Stimulated activated CD4-positive, alpha-beta T cell treated with anti-CD3 and anti-CD28 coated beads, Interleukin-15, amount 100 ng/mL, for 48 hours (primary cell): ENCODE measurements at places on chromosomes 4 and X.

- no peak for DNase-seq
Observed at GRCh38 chr4:94814237-94814636, 56.5 kb downstream of the BMPR1B start.

DNA sequence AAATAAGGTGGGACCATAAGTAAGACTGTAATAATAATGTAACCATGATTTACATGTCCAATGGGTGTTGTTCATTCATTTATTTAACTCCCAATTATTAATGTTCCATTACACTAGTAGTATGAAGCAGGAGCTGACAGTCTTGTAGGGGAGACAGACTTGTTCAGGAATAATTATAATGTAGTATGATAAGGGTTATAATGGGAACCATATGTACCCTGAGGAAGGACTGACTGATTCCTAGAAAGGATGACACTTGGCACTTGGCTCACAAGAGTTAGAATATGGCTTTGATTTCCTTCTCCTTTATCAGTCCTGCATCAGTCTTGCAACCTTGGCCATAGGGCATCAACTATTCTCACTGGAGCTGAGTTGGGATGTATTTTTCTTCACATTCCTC, 24.2 kb downstream of the PCDH7 start:
- no peak for DNase-seq

DNA sequence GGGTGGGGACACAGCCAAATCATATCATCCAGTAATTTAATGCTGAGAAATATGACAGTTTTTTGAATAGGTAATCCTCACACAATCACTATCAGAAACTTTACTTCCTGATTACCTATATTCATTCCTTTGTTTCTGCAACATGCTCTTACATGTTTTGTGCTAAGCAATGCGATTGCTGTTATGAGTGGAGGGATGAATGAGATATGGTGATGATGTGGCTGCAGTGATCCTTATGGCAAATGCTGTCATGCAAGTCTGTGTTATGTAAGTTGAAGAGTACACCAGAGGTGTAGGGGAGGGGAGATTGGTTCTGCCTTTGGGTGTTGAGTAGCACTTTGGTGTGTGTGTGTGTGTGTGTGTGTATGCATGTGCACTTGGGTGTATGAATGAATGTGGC, 14.6 kb downstream of the HERC3 start:
- no peak for DNase-seq

GRCh38 chr4:78627046-78627965, 75.7 kb downstream of the ANXA3 start:
- DNase-seq, result no peak

DNA sequence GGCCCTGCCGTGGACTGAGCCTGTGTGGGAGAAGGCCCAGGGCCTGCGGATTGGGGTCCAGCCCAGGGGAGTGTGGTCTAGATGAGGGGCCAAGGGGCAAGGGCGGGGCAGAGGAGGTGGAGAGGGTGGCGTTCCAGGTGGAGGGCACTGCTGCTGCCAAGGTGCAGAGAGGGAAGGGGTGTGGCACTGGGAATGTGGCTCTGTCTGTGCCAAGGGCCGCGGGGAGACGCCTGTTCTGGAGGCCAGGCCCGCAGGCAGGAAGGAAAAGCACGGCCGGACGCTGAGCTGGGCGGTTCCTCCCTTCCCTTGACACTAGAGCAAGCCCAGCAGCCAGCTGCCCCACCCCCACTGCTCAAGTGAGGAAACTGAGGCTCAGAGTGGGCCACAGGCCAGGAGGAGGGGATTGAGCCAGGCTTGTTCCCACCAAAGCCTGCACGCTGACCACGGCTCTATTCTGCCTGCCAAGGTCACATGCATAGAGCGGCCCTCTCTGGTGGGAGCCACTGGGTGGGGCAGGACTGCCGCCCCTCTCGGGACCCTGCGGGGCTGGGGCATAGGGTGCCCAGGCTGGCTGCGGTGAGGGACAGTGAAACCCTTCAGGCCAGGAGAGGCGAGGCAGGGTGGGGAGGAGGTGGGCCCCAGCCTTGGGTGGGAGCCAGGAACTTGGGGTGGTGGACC, 13.0 kb downstream of the SH3BP2 start:
- no peak for DNase-seq

GRCh38 chr4:186018261-186018660, 50.7 kb upstream of the TLR3 start:
- no peak for DNase-seq

DNA sequence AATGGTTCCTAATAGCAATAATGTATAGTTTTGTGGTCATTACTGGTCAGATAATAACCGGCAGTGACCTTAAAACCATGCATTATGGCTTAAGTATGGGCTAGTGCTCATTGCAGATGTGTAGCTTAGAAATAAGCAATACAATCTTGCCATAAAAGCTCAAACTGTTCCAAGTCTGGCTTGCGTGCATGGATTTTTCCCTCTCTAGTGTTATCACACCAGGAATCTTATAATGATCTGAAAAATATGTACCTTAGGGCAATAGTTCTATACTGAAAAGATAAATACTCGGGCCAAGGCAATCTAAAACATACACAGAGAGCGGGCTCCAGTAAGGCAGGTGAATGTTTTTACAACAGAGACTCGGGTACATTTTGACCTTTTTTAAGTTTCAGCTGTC, 157.8 kb downstream of the DHX15 start:
- no peak for DNase-seq

DNA sequence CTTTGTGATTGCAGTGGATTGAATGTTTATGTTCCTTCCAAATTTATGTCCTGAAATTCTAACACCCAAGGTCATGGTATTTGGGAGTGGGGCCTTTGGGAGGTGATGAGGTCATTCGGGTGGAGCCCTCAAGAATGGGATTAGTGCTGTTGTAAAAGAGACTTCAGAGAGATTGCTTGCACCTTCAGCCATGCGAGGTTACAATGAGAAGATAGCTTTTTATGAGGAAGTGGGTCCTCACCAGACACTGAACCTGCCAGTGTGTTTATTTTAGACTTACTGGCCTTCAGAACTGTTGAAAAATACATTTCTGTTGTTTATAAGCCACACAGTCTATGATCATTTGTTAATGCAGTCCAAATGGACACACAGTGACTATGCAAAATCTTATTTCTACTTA, 161.0 kb upstream of the GPRIN3 start:
- DNase-seq, result no peak

DNA sequence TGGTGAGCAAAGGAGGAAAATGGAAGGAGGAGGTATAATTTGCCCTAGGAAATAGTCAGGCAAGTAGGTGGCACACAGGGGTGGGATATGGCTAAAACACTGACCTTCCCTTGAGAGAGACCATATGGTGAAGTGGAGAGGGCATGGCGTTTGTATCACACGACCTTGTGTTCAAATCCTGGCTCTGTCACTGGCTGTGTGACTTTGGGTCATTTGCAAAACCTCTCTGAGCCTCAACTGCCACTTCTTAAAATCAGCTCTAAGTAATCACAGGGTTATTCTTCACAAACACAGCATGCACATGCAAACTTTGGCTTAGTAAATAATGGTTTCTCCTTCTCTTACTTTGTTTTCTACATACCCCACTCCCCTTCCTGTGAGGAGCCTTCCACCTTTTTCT, 8.7 kb downstream of the PDGFRA start:
- DNase-seq, result no peak

- no peak for DNase-seq
Observed at GRCh38 chrX:71935476-71935875, 24.8 kb downstream of the NHSL2 start.

DNA sequence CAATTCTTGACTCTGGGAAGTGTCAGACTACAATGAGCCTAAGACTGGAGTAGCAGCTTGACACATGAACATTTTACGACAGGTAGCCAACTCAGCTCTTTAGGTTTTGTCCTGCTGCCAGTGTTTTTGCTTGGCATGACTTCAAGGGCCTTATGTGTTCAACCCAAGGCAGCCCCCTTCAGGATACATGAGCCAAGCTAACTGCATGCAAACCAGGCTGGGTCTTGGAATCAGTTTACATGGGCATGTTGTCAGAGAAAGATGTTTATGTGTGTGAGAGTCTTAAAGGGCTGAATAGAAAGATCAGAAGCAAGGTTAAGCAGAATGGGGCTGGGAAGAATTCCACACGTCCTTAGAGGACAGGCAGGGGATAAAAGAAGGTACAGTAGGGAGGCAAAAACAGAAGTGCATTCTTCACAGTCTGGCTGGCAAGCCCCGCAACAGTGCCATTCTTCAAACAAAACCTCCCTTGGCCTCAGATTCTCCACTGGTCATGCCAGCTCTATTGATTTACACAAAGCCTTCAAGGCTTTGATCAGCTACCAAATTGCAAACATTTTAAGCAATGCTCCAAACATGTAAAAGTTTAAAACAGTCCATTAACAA, 97.3 kb downstream of the NKX6-1 start:
- DNase-seq, result no peak

DNA sequence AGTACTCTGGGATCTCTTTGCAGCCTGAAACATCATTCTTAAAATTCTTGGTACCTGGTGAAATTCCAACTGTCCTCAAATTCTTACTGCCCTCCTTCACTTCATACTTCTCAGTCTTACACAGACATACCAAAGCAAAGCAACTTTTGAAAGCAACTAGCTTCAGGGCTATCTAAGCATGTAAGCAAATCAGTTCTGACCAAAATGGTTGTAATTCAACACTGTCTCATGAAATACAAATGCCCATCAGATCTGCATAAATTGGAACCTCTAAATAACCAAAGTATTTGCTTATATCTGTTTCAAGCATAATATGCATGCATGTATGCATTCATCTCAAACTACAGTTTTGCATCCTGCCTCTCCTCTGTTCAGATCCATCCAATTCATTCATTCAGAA, 308.1 kb upstream of the PPARGC1A start:
- no peak for DNase-seq

GRCh38 chr4:15438939-15439524, 11.2 kb downstream of the C1QTNF7 start:
- DNase-seq, result no peak

- no peak for DNase-seq
Observed at GRCh38 chrX:38368774-38369173, 16.4 kb downstream of the OTC start.

DNA sequence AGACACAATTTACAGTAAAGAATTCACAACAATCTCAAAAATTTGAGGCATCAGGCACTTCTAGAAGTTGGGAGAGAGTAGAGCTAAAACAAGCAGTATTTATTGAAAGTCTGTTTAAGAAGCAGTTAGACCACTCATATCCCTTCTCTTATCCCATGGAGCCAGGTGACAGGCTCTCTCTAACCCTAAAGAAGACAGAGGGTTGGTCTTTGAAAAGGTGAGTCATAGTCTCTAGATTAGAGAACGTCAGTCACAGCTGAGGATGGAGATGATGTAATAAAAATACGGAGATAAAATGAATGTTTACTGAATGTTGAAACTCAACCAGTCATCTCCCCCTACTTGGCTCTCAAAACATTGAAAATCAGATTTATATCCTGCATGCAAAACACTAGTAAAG, 223.8 kb downstream of the CHIC2 start:
- DNase-seq, result no peak

DNA sequence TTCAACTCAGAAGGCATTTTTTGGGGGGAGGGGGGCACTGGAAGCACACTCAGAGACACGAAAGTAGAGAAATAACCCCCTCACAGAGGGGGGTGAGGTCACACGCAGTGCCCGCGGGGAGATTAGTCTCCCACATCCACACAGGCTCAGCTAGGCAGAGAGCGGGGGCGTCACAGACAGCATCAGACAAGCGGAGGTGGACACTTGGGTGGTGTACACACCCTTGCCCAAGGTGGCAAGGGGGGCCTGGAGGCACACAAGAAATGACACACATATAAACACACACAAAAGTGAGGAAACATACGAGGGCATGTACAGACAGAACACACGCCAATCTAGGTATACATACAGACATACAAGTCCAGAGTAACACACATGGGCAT, 637 bp upstream of the SYN1 start:
- DNase-seq, result no peak

GRCh38 chr4:39362827-39363226, 3.3 kb downstream of the RFC1 start:
- no peak for DNase-seq

DNA sequence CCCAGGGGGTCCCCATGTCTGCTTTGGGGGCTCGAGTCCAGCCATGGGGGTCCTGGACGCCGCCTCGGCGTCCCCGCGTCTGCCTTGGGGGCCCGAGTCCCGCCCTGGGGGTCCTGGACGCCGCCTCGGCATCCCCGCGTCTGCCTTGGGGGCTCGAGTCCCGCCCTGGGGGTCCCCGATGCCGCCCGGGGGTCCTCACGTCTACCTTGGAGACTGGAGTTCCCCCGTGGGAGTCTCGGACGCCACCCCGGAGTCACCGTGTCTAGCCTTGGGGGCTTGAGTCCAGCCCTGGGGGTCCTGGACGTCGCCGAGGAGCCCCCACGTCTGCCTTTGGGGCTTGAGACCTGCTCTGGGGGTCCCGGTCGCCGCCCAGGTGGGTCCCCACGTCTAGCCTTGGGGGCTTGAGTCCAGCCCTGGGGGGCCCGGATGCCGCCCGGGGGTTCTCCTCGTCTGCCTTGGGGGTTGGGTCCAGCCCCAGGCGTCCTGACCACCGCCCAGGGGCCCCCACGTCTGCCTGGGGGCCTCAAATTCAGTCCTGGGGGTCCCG, 1.1 kb upstream of the GTPBP6 start:
- no peak for DNase-seq

DNA sequence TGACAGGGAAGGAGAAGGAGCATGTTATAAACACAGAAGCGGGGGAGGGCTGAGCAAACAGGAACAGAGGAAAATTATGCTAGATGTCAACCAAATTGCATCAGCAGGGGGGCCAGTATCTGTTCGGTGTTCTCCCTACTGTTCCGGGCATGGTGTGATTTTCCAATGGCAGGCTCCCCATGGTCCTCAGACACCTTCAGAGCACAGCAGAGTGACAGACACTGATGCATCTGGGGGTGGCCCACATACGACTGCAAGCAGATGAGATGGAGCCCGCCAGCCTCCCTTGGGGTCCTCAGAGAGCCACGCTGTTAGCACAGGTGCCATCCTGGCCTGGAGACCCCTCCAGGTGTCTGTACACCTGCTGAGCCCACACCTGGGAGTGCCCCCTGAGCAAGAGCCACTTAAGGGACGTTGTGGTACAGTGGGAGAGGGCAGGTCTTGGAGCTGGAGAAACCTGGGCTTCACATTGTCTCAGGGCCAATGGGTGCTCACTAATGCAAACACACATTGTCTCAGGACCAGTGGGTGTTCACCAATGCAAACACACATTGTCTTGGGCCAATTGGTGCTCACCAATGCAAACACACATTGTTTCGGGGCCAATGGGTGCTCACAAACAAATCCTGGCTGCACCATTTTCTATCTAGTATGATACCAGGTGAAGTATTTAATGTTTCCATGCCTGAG, 95.4 kb downstream of the SLC2A9 start:
- DNase-seq, result no peak

DNA sequence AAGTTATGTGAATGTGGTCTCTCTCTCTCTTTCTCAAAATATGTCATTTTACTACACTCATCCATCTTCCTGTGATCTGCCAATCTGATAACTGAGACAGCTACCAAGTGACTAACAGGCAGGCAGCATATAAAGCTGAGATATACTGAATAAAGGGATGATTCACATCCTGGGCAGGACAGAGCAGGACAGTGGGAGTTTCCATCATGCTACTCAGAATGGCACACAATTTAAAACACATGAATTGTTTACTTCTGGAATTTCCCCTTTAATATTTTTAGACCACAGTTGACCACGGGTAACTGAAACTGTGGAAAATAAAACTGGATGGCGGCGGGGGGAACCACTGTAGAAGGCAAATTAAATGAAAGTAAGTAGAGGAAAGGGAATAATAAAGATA, 58.6 kb upstream of the DCTD start:
- peak; percentile 9 for DNase-seq
